MM.1S (cell line): ENCODE measurements at places on chromosomes 13 and 19.

DNA sequence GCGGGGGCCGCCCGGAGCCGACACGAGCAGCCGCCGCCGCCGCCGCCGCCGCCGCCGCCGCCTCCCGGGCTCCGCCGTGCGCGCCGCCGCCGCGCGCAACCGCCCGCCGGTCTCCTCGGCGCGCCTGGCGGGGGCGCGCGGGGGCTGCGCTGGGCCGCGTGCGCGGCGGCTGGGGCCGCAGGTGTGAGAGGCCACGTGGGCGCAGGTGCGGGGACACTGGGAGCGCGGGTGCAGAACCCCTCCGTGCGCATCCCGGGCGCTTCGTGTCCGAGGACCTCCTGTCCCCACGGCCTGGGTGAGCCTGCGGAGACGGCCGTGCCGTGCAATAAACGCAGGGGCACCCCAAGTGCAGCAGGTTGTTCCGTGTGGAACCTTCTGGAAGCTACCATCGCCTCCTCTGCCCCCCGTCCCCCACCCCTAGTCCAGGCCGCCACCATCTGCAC lies at the start of gene LINGO3:
LINGO3 (minus strand) TSS at position 41 of the 443 bp plus-strand sequence. CDS start 16,378 bp downstream, outside the sequence.
- DNase-seq = no peak

DNA sequence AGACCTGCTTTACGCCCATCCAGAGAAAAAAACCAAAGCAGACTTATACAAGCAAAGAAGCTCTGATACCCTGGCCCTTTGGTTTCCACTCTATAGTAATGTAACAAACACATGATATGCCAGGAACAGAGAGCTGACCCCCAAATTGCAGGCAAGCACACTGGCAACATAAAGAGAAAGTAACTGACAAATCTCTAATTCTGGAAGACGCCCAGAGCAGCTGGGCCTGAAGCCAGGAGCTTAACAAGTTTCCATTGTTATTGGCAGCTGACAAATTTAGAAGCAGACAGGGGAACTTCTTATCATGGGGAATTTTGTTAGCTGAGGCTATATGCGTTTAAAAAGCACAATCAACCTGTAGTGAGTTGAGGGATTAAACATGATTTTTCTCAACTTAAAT lies 158.0 kb downstream of the DLEU7 start:
- no peak for DNase-seq

GRCh38 chr13:110221406-110222117 lies 85.4 kb downstream of the COL4A1 start:
- DNase-seq = no peak

DNA sequence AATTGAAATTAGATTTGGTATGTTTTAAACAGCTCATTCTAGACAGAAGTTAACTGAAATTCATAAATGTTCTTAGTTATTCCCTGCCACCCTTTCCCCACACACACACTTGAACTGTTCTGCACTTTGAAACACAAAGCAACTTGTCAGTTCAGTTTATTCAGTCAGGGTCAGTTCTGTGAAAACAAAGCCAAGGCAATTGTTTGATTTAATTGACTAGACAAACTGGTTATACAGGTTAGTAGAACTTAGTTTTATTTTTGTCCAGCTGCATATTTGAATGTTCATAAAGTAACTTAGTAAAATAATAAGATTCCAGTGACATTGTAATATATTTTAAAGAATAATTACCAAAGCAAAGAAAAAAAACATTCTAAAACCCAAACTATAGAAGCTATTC lies 98.3 kb upstream of the KLF5 start:
- DNase-seq = no peak

DNA sequence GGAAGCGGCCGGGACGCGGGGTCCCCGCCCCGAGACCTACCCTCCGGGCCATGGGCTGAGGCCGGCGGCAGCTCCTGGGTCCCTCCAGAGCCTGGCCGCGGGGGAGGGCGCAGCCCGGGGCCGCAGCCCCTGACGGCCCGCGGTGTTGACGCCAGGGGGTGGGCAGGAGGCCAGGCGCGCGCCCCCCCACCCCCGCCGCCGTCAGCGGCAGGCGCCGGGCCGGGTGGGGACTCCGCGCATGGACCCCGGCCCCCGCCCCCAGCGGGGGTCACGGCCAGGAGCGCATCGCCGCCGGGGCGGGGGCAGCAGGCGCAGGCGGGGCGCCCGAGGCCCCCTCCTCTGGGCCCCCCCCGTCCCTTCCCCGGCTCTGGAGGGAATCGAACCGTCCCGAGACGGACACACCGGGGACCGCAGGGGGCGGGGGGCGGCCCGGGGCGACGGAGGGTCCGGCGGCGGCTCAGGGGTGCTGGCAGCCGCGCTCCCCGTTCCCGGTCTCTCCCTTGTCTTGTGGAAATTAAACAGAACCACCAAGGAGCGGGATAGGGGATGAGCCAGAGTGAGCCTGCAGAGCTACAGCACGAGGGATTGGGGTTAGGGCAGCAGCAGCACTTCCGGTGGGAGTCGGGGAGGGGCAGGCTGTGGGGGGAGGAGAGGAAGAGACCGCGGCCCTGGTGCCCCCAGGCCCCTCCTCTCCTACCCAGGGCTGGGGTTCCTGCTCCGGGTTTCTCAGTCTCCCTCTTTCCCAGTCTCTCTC lies at the start of gene MEIS3:
MEIS3 (minus strand) TSS at position 498 of the 754 bp plus-strand sequence; CDS start at position 52, 446 bp downstream.
- DNase-seq = no peak

DNA sequence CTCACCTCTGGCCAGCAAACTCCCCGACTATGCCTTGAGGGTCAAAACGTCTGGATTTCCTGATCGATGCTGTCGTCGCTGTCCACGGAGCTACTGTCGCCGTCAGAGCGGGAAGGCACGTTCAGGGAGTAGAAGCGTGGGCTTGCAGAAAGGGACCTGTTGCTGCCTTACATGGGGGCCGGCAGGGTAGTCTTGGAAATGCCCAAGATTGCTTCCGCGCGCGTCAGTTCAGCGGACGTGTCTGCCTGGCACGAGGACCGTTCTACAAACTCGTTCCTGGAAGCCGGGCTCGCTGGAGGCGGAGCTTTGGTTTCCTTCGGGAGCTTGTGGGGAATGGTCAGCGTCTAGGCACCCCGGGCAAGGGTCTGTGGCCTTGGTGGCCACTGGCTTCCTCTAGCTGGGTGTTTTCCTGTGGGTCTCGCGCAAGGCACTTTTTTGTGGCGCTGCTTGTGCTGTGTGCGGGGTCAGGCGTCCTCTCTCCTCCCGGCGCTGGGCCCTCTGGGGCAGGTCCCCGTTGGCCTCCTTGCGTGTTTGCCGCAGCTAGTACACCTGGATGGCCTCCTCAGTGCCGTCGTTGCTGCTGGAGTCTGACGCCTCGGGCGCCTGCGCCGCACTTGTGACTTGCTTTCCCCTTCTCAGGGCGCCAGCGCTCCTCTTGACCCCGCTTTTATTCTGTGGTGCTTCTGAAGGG lies 15.4 kb downstream of the RB1 start:
- DNase-seq = no peak

DNA sequence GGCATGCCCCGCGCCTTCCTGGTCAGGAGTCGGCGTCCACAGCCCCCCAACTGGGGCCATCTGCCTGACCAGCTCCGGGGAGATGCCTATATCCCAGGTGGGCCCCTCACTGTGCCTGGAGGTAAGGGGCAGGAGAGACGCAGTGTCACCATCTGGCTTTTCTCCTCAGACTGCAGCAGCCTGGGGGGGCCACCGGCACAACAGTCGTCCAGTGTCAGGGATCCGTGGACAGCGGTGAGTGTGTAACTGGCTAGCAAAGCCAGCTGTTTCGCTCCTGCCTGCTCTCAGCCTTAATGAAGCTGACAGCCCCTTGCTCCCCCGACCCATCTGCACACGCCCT lies 227 bp downstream of the OVOL3 start:
- no peak for DNase-seq

DNA sequence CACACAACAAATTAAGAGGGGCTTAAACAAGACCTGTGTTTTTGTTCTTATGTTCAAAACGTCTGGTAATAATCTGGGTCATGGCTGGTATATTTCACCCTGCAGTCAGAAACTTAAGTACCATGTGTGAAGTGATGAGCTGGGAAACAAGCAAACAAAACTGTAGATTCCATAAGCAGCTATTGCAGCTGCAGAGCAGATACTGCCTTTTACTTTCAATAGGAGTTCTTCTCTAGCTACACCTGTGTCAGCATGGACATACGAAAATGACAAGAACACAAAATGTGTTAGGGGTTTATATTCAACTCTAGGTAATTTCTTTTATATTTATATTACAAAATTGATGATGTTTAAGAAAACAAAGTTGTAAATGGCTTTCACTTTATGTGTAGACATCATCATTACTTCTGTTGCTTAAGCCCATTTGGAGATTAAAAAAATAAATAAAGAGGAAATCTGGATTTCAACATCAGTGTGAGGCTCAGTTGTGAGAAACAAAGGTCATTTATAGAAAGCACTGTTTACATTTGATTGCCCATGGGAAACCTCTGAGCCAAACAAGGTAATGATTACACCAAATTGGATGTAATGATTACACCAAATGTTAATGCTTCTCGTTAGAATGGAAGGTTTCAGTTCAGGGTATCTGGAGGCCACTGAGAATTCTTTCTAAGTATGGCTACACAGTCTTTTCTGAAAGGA lies 451.0 kb upstream of the SLC10A2 start:
- peak; percentile 56 for DNase-seq

GRCh38 chr19:22832031-22832762 lies at the start of gene ZNF723:
TSS of gene ZNF723 (plus strand) at chr19:22832291. CDS start at chr19:22832380, 89 bp downstream.
- no peak for DNase-seq

DNA sequence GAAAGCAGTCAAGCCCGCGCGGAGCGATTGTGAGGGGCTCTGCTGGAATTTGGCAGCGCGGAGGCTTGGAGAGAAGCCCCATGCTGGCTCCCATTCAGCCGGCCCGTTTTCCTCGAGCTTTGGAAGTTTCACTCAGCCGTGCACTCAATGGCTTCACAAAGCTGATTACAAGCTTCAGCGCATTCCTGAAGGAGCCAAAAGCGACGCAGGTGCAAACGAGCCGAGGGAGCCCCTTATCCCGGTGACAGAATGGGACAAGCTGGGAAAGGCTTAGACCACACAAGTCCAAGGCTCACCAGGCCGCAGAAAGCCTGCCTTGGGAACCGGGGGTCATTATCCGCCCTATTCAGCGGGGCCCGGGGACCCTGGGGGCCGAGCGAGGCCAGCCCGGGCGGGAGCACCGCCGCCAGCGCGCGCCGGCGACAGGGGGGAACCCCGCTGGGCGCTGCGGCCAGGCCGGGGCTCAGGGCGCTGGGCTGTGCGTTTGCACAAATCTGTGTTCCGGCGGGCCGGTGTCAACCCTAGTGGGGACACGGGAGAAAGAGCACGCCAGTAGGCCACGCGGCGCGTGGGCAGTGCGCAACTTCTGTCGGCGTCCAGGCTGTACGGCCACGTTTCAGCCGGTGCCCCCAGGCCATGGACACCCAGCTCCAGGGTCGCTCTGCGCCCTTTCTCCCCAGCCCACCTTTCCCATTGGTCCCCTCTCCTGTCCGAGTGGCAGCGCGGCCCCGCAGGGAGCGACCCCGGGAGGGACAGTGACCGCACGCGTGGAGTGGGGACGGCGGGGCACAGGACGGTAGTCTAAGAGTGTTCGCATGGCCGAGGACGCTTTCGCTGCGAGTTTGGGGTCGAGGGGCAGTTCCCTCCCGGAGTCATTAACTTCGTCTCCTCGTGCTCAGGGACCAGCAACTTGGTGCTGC lies 37.3 kb downstream of the SOX1 start:
- DNase-seq = no peak

DNA sequence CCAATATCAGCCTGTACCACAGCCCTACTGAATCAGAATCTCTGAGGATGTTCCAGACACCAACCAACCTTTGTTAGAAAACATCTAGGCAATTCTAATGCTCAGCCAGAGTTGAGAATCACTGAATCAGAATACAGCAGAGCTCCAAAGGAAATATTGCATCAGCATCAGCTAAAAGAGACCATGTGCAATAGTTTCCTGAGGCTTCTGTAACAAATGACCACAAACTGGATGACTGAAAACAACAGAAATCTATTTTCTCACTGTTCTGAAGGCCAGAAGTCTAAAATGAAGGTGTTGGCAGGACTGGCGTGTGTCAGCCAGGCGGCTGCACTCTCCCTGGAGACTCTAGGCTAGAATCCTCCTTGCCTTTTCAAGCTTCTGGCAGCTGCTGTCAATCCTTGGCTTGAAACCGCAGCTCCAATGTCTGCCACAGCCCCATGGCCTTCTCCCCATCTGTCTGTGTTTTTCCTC lies 1.2 kb upstream of the DCT start:
- no peak for DNase-seq

- no peak for DNase-seq
Measured at GRCh38 chr13:91598655-91599054, 200.2 kb downstream of the GPC5 start.

GRCh38 chr19:38303517-38304351 lies at the start of gene C19orf33:
TSS of gene C19orf33 (plus strand) at chr19:38304251. CDS start at chr19:38304262, 11 bp downstream.
- DNase-seq = no peak

GRCh38 chr13:21338639-21339278 lies 120.3 kb downstream of the ZDHHC20 start:
- DNase-seq = no peak

- DNase-seq = no peak
Measured at GRCh38 chr19:5132206-5132560, 163.3 kb downstream of the KDM4B start.

DNA sequence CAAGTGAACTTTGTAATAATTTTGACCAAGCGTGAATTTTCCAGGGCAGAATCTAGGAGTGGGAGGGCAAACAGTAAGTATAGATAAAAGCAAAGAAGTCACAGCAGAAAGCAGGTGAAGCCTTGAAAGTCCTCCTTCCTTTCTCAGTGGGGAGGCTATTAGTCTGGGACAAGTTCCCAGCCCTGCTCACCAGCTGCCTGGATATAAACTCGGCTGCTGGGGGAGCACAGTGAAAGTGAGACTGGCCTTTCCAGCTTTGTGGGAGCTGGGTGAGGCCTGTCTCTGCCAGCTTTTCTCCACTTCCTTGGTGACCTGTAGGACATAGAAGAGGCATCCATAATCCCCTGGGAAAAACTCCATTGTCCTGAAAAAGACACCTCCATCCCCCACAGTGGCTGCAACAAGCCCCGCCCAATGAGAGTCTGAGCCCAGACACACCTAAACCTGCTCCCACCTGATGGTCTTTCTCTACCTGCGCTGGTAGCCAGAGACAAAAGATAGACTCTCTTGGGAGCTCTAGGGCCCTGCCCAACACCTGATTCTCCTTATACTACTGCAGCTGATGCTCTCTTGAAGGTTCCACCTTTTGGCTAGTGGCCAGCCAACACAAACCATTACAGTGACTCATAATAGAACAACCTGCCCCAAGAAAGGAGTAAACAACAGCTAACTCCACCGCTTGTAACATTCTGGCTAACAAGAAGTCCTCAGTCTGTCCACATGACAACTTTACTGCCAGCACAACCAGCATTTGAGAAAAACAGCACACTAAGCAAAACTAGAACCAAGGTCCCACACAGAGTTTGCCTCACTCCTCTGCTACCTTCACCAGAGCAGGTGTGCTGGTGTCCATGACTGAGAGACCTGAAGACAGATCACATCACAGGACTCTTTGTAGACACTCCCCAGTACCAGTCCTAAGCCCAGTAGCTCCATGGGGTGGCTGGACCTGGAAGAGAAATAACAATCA lies 252.2 kb upstream of the SLITRK6 start:
- no peak for DNase-seq

- DNase-seq = no peak
Measured at GRCh38 chr13:113953561-113953960, 20.3 kb downstream of the C13orf46 start.
